Caudate nucleus (tissue), 63 donors: ENCODE measurements at places on chromosomes 11 and 22.

- DNase-seq: no peak
Measured at GRCh38 chr11:102757823-102758549, 22.4 kb downstream of the MMP10 start.

GRCh38 chr11:128492903-128493569, 94.3 kb downstream of the ETS1 start:
- no peak for DNase-seq

- no peak for DNase-seq
Measured at GRCh38 chr22:35257002-35257320, 332 bp upstream of the HMGXB4 start.

- DNase-seq: no peak
Measured at GRCh38 chr22:32396255-32396654, 15.8 kb downstream of the RTCB start.

DNA sequence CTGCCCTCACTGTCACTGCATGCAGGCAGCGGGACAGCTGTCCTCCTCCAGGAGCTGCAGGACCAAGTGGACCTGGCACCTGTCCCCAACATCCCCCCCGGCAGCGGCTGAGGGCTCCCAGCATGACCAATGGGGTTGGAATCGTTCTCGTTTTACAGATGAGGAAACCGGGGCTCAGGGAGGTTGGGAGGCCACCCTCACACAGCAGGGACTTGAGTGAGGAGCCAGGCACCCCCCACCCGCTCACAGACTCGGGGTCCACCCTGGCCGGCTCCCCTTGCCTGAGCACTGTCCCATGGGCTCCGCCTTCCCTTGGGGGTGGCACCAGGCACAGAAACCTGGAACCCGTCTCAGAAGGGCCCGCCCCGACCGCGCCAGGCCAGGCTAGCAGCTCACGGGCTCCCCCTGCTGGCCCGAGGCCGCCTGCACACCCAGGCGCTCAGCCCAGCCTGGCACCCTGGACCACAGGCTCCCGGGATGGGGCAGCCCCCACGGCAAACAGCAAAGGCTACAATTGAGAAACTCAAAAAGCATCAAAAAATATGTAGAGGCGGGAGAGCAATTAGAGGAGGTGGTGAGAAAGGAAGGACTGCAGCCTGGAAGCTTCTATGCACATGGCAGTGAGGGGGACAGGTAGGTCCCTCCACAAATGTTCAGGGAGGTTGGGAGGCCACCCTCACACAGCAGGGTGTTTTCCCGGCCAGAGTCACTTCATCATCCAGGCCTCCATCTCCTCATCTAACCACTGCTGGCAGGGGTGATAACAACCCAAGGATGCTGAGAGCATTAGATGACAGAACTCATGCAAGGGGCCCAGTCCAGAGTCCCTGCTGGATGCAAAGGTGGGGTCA, 12.8 kb downstream of the MACROD1 start:
- peak; percentile 13 for DNase-seq

- no peak for DNase-seq
Measured at GRCh38 chr22:49179886-49180682, 647.6 kb downstream of the BRD1 start.

DNA sequence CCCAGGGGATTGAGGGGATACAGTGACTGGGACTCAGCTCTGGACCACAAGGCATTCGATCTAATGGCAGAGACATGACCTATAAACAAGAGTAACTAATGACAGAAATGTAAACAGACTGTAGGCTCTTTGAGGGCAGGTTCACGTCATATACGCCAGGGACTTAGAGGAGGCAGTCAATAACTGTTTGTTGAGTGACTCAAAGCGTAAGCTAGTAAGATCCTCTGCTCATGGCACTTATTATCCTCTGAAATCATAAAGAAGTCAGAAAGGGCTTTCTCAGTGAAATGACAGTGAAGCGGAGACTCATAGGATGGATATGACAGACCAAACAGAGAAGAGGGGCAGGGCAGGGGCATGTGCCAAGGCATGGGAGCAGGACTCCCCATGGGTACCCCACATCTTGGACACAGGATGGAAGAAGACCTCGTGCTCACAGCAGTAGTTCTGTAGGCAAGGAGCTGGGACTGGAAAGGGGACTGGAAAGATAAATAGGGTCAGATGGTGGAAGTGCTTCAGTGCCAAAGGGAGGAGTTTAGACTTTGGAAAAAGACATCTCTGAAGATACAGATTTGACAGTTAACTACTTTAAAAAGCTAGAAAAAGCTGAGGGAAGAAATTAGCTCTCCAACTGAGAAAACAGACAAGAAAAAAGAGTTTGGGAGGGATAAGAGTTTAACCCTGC, 72.7 kb downstream of the SLC1A2 start:
- no peak for DNase-seq

DNA sequence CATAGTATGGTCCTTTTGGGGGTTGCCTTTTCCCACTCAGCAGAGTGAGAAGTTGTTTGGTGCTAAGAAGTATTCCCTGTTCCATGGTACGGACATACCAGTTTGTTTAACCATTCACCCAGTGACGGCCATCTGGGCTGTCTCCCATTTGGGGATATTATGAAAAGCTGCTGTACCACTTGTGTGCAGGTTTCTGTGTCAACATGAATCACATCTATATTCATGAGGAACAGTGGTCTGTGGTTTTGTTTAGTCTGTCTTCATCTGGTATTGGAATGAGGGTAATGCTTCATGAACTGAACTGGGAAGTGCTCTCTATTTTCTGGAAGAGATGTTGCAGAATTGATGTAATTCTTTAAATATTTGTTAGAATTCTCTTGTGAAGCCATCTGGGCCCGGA, 89.5 kb downstream of the TRMU start:
- no peak for DNase-seq

DNA sequence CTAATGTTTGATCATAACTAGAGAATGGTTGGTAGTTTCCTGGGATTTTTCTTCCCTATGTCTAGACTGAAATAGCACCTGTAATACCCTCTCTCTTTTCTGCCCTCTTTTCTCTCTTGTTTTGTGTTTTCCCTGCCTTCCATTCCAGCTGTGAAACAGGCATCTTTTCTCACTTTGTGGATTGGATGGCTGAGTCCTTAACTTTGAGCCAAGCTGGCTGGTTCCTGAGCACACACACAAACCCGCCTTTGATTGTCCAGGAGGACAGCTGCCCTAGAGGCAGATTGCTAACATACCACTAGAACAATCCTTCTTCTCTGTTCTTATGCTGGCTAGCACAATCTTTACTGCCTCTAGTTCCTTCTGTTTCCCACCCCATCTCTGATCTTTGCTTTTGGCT, 17.7 kb downstream of the CTNND1 start:
- DNase-seq: peak; percentile 32

DNA sequence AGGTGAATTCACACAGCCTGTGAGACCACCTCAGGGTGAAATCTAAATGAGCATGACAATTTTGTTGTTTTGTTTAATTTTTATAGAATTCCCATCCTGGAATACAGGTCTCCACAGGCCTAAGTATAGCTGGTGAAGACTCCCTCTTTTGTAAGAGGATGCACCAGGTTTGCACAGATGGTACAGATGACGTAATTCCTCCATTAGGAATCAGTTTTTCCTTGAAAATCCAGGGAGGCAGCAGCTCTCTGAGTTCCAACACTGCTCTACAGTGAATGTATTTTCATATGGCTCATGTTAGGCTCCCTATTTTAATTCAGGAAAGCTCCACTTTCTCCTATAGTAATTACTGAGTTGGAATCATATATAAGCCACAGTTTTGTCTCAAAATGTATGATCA, 47.2 kb downstream of the USP28 start:
- DNase-seq: no peak

- DNase-seq: no peak
Measured at GRCh38 chr11:95076416-95076815, 9.7 kb downstream of the SRSF8 start.

- no peak for DNase-seq
Measured at GRCh38 chr11:119218141-119218878, 12.2 kb downstream of the CBL start.

- DNase-seq: no peak
Measured at GRCh38 chr22:33792832-33793231, 127.4 kb downstream of the LARGE1 start.

DNA sequence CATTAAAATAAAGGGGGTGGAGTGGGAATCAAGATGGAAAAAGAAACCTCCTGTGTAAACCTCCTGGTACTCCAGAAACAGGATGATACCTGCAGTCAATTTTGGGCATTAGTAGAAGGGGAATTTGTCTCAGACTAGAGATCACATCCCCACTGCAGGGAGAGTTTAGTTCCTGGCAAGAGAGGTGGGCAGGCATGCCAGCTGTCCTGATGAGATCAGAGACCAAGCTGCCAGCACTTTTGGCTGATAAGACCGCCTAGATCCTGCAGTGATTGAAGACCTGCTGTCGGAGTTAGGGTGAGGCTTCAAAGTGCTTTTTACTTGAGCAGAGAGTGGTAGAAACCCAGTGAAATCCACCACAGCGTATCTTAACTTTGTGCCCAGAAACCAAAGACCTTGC, 29.7 kb upstream of the NELL1 start:
- no peak for DNase-seq
